ENCODE measurements at places on chromosomes 3 and 15.
A peak's percentile ranks its signal among the peaks of the same experiment; 100 is the strongest.

DNA sequence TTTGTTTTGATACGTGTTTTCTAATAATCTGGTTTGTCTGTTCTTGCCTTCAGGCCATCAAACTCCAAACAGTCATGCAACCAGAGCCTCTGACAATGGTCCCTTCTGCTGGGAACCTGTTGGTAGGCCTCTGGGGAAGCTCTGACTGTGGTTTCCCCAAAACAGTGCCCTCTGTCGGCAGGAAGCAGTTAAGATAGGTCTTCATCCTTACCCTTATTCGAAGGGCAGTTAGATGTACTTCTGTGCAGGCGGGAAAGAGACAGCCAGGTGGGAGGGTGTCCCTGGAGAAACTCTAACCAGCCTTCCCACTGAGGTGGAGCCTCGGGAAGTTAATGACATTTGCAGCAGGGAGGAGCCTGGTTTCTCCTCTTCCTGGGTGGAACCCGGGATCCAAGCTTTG, 81.6 kb upstream of the CHMP2B start:
- DNase-seq: no peak

DNA sequence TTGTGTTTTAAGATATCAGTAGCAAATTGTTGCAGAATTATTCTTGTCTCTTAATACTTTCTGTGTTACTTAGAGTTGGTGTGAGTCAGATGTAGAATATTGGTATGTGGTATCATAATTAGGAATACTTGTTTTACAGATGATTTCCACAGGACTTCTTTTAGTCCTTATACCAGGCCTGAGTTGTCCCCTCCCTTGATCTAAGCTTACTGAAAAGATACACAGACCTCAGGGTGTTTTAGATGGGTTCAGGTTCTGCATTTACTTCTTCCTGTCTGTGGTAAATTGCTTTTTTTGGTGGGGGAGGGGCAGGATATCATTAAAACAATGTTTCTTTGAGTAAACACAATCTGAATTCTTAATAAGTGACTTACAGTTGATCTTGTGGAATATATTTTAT, 14.2 kb downstream of the DZIP3 start:
- no peak for DNase-seq

DNA sequence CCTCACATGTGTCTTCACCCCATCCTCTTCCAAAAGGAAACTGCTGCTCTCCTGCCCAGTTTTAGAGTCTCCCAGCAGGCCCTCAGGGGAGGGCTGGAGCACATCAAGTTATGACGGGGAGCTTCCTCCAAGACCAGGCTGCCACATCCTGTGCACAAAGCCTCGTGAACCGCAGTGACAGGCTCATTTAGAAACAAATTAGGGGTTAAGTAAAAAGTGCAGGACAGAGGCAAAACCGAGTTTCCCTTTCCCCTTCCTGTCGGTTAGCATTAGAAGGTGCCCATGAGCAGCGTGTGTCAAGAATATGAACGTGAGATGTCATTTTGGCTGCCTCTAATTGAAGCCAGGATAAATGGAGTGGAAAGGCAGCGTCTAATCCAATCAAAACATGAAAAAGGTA, 199.7 kb downstream of the ARRDC4 start:
- DNase-seq: peak; percentile 44

DNA sequence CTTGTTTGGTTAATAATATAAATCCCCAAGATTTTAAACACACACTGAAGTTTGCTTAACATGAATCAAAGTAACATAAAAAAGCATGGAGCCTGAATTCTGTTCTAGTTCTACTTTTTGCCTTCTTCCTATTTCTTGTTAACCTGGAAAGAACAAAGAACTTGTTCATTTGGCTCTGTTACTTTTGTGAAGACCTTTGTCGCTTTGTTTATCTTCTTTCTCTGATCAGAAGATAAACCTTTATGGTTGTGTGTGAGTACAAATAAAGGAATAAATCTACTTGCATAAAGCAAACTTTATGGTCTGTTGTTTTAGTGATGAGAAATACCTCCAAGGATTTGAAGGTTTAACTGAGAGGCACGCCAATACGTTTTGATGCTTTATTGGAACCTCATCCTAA, 210.1 kb upstream of the SATB1 start:
- no peak for DNase-seq

All from CD4-positive, alpha-beta T cell (primary cell).